ENCODE measurements at places on chromosomes 7 and 10.
A peak's percentile ranks its signal among the peaks of the same experiment; 100 is the strongest.

DNA sequence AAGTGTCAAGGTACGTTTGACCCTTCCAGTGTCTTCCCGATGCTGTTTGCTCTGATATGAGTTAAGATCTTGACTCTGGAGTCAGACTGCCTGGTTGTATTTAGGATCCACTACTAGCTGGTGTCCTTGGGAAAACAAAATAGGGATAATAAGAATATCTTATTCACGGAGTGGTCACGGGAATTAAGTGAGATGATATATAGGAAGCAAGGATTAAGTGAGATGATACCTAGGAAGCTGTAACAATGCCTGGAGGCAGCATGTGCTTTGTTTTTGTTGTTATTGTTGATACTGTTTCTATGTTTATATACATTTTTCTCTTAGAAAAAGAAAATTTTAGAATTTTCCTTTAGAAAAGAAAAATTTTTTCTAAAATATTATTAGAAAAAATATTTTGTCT lies 87.0 kb downstream of the LYZL1 start:
- DNase-seq = no peak

DNA sequence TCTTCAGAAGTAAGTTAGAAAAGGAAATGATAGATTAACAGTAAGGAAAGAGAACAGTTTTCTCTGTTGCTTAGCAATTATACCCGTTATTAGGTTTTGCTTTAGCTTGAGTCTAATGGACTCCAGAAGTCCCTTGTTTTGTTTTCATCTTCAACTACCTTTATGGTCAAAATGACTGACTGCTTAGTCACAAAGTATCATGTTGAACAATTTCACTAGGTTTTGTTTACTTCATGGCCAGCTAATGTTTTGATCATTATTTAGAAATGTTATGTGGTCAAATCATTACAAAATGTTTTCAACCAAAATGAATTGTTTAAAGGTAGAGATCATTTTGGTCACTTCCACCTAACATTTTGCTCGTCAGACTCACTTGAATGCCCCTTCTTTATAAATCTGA lies 1.9 kb downstream of the UBN2 start:
- DNase-seq = no peak

DNA sequence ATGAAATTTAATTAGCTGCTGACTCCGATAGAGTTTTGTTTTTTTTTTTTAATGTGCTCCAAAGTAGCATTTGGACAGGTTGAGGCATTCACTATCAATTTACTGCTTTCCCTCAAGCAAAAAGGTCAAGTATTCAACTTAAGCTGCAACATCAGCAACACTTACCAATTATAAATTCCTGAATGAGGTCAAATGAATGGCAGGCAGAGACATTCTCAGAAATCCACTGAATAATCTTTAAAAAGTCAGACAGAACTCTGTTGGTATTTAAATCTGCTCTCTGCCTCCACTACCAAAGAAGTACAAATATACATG lies 62.8 kb downstream of the GSAP start:
- DNase-seq = no peak

DNA sequence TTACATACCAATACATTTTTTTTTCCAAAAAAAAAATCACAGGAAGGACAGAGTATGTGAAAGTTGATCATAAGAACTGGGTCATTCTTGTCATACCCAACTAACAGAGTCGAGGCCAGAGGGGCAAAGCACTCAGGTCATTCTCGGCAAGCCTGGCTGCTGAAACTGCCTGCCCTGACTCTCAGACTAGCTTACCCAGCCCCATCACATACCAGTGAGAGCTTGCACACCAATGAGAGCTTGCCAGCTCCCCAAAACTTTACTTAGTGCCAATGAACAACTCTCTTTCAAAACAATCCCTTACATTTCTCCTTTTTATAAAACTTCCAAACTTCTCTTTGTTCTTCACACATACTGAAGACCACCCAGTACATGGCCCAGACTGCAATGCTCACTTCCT lies 48.9 kb downstream of the VOPP1 start:
- DNase-seq = no peak

GRCh38 chr7:14045651-14046050 lies 56.2 kb upstream of the ETV1 start:
- DNase-seq = no peak

- DNase-seq = peak; percentile 70
Observed at GRCh38 chr7:45924283-45924682, 3.2 kb upstream of the IGFBP3 start.

DNA sequence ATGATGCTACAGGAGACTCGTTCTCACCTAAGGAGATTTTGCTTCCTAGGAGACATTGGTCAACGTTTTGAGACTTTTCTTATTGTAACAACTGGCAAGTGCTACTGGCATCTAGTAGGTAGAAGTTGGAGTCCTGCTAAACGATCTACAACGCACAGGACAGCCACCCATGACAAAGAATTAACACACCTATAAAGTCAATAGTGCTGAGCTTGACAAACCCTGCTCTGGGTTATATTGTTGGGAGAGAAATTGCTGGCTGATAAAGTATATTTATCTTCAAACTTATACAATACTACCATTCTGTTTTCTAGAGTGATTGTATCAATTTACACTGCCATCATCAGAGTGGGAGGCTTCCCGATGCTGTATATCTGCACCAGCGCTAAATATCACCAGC lies 57.8 kb downstream of the SAMD9 start:
- DNase-seq = no peak

- no peak for DNase-seq
Observed at GRCh38 chr10:98453729-98454128, 7.0 kb upstream of the HPS1 start.

GRCh38 chr10:112490545-112490944 lies 43.5 kb downstream of the VTI1A start:
- DNase-seq = no peak

DNA sequence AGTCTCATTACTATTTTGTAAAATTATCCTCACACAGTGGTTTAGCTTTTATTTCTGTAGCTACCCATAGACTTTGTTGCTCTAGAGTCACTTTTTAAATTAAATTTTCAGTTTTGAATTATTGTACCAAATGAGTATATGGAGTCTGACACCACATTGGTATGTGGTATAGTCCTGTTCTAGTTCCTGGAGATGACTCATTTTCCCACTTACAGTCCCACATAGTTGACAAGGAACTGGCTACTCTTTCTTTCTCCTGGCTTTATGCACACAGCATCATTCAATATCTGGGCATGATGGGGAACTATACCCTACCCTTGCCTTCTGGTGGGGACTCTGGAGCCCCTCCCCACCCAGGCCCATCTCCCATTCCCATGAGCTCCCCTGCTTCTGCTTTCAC lies 92.6 kb upstream of the RAB11FIP2 start:
- no peak for DNase-seq

DNA sequence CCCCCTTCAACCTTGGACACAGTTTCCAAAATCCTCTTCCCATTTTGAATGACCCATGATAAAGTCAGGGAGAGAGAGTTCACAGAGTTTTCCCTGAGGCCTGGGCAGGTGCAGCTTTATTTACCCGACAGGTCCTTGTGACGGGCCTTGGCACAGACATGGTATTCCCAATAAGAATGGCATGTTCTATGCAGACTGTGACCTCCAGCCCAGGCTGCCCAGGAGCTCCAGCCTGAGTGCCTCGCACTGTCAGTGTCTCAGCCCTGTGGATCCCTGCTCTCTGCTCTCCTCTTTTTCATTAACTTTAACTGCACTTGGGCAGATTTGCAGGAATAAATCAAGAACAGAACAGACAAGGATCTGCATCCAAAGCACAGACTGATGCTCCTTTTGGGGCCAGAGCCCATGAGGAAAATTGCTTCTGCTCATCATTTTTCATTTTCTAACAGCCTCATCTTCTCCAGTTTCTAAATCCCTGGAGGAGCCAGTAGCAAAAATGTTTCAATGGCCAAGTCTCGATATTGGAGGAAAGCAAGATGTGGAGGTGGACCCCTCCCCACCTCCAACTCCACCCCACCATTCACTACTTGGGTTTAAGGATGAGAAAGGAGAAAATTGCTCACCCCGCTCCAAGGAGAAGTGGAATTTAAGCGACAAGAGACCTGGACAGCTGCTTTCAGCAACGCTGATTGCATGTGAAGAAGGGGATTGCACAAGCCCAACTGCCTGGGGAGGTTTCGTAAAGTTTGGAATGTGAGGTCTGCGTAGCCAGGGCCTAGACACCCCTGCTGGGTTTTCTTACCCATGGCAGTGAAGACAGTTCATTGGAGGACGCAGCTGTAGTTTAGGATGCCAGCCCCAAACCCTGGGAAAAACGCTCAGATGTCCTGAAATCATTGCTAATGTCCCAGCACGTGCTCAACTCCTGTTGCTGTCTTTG lies 225.9 kb downstream of the WDR11 start:
- peak; percentile 75 for DNase-seq

DNA sequence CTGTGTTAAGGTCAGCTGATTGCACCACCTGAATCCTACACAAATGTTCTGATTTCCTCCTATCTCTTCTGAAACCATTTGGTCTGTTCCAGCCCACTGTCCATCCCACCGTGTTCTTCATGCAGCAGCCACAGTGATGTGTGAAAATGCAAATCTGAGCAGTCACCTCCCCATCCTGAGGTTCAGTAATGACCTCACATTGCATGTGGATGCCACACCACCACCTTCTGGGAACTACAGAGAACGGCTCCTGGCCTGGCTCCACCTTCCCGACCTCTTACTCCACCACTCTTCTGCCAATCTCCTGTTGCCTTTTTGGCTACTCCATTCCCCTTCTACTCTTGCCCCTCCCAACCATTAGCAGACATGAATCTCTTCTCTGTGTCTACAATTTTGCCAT lies 244.4 kb downstream of the TNS3 start:
- DNase-seq = no peak

- no peak for DNase-seq
Observed at GRCh38 chr7:112086496-112087254, 119.5 kb downstream of the DOCK4 start.

GRCh38 chr10:25600651-25601050 lies 333.4 kb upstream of the MYO3A start:
- DNase-seq = no peak

DNA sequence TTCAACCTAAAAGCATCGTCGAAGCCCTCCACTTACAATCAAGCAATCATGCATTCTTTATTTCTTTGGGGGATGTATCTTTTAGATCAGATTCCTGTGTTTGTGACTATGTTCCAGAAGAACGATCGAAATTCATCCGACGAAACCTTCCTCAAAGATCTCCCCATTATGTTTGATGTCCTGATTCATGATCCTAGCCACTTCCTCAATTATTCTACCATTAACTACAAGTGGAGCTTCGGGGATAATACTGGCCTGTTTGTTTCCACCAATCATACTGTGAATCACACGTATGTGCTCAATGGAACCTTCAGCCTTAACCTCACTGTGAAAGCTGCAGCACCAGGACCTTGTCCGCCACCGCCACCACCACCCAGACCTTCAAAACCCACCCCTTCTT lies 13.8 kb downstream of the GPNMB start:
- no peak for DNase-seq

DNA sequence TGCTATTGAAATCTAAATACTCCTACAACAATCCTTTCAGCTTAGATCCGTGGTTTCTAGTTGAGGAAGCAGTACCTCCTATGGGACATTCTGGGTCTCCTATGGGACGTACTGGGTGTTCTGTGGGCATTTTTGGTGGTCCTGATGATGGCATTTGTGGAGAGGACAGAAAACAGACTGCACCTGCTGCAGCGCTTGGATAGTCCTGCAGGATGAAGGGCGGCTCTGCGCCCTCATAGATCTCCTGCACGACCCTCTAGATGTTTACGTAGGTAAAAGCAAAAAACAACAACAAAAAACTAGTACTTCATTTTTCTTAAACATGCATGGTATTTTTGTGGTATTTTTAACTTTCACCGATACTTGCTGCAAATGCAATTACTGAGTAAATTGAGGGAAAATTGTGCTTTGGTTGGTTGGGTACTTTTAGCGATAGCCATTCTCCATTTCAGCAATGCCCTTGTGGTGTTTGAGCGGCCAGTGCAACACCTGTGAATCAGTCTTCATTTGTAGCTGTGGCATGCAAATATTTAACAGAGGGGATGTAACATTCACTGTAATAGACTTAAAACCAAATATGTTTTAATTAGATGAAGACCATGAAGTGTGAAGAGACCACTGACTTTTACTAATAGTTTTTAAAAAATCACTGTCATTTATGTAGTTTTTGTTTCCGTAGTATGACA lies 461.2 kb downstream of the SDK1 start:
- DNase-seq = no peak

Data from right atrium auricular region (tissue), 2 donors.